ENCODE measurements at places on chromosomes 2 and 18.
A peak's percentile ranks its signal among the peaks of the same experiment; 100 is the strongest.

GRCh38 chr2:207188626-207189419 lies 23.1 kb upstream of the KLF7 start:
- no peak for DNase-seq

DNA sequence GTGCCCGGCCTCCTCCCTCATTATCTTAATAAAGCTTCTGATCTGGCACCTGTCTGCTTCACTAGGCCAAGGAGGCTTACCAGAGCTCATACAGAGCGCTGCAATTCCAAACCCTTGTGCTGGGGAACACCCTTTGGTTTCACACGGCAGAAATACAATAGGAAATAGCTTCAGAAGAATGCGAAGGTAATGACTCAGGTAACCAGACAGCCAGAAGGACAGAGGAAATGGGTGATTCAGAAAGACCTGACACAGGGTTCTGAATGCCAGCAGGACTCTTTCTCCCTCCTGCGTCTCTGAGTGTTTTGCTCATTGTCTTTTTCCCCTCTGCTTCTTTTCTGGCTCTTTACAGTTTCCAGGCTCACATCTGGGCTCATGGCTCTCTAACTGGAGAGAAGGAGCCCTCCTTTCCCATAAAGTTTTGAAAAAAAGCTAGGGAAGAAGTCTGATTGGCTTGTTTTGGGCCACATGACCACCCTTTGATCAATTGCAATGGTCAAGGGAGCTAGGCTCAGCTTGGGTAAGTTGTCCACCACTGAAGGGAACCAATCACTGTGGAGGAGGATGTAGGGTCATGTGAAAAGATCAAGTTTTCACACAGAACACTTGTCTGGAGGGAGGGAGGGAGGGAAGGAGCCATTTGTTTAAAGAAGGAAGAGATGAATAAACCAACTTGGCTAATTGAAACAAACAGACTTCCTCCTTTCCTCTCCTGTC lies 90.5 kb upstream of the UPP2 start:
- DNase-seq = no peak

- no peak for DNase-seq
Measured at GRCh38 chr2:172845028-172845630, 109.5 kb downstream of the RAPGEF4 start.

DNA sequence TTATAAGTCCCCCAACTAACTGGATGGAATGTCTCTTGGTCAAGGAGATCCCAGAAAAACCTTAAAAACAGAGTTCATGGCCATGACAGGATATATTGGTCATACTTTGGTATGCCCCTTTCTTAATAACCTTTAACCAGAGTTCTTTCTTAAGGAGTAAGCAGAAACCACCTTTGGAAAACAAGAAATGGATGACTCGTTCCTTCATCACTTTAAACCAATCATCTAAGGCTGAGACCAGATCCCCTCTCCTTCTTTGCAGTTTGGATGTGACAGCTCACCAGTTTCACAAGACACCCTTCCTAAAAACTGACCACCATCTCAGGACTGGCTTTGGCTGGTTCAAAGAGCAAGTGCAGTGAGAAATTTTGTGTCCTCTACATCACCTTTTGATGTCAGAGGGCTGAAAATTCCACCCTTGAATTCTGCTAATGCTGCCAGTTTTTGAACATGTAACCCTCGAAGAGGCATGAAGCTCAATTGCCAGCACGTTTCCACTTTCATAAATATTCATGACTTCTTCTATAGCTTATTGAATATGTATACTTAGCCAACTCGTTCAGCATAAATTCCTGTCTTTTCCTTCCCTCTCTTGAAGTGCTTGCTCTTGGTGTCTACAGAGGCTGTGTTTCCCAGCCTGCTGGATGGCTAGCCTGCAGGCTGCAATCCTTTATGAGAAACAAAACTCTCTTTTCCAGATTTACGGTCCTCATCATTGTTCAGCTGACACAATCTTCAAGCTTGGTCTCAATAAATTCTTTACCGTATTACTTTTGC lies 1323.5 kb upstream of the TMEFF2 start:
- DNase-seq = no peak

DNA sequence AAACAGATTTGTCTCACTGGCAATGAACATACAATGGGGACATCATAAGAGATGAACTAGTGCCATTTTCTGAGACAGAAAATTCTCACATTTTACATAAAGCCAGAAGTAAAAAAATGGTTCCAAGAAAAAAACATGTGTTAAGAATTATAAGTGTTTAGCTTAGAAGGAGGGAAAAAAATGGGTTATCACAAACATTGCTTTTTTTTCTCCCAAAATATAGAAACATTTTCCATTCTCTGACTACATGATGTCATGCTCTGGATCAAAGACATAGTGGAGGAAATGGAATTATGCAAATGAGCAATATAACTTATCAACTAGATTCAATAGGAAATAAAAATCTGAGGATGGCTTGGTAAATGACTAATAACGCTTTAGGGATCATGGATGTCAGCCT lies 49.8 kb downstream of the SPATS2L start:
- DNase-seq = no peak

- no peak for DNase-seq
Measured at GRCh38 chr2:29063646-29064345, 10.5 kb downstream of the PCARE start.

DNA sequence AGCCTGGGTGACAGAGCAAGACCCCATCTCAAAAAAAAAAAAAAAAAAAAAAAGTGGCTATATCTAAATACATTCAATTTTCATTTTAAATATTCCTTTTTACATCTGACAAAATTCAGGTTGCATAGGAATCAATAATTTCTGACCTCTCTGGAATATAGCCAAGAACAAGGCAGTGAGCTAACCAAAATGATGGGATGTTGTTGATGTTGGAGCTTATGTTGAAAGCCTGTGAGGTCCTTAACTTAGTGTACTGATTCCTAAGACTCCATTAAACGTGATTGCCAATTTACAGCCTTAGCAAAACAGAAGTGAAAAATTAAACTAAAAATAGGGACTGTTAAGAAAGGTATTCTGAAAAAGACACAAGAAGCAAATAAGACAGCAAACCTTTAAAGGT lies 109.6 kb downstream of the MEP1B start:
- DNase-seq = no peak

DNA sequence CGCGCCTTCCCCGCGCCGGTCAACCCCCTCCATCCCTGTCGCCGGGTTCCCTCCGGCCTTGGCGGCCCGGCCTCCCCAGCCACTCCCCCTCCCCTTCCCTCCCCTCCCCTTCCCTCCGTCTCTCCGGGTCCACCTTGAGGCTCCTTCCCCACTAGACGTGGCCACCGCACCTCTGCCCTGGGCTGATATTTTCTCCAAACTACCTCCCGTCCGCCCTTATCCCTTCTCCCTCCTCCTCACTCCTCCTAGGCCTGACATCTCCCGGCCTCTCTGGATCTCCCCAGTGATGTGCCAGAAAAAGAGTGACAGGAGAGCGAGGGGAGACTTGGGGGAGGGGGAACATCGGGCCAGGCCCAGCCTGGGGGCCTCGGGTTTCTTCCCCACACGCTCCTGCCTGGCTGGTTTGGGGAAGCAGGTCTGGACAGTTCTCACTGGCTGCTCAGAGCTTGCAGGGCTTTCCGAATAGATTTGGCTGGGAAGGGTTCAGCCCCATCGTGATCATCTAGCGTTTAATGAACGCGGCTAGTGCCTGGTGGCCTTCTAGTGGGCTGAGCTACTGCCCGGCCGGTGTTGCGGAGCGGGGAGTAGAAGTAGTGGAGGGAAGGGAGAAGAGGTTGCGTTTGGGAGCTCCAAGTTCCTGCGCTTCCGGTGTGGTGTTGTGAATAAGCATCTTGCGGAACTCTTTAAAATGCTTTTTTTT lies 641 bp downstream of the MAPRE3 start:
- no peak for DNase-seq

- no peak for DNase-seq
Measured at GRCh38 chr2:217975626-217976025, 27.2 kb downstream of the TNS1 start.

DNA sequence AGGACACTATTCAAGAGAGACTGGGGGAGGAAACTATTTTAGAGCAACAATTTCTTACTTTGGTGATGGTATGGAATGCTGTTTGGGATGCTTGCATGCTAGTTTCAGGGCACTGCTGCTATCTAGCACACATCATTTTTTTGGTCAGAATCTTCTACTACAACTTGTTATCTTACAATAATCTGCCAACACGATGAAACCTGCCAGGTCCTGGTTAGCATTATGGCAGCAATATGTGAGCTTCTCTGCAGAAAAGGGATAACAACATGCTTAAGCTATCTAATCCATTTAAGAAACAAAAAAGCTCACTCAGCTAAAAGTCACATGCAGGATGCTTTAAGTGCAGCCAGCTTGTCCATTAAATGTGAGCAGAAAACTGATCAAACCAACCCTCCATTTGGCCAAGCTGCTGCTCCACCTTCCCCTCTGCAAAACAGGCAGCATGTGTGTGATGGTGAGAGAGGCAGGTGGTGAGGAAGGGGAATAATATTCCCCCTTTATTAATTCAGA lies 30.1 kb downstream of the GAREM2 start:
- no peak for DNase-seq

DNA sequence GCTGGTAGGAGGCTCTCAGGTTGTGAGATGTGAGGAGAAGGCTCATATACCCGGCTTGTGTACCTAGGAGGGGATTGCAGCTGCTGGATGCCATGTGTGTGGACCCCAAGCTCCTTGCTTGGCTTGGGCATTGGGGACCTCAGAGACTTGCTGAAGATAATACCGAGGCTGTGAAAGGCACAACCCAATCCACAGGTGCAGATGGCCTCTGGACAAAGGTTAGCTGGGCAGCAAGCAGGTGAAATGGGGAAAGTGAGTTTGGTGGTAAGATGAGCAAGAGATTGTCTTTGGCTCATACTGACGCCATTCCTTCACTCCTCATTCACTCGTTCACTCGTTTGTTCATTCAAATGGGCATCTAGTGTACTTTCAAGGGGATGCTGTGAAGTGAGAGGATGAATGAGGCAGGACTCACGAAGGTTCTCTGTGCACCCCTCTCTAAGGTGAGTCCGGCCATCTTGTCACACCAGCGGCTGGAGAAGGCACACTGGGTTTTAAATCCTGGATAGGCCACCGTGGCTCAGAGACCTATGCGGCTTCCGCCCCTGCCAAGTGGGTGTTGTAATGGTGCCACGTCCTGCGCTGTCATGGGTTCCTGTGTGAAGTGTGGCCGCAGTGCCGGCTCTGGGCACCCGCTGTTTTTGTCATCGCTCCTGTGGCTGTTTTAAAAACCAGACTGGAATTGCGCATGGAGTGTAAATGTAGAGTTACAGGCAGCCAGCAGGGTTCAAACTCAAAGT lies 13.7 kb downstream of the FBLN7 start:
- DNase-seq = no peak

GRCh38 chr2:85250045-85250444 lies 77.7 kb downstream of the TGOLN2 start:
- DNase-seq = no peak

- no peak for DNase-seq
Measured at GRCh38 chr2:234289834-234290590, 206.9 kb downstream of the ARL4C start.

- no peak for DNase-seq
Measured at GRCh38 chr2:68342470-68342869, 22.6 kb upstream of the PLEK start.

- no peak for DNase-seq
Measured at GRCh38 chr2:239355724-239356123, 45.1 kb downstream of the HDAC4 start.

- no peak for DNase-seq
Measured at GRCh38 chr2:3007135-3007534, 370.5 kb downstream of the EIPR1 start.

DNA sequence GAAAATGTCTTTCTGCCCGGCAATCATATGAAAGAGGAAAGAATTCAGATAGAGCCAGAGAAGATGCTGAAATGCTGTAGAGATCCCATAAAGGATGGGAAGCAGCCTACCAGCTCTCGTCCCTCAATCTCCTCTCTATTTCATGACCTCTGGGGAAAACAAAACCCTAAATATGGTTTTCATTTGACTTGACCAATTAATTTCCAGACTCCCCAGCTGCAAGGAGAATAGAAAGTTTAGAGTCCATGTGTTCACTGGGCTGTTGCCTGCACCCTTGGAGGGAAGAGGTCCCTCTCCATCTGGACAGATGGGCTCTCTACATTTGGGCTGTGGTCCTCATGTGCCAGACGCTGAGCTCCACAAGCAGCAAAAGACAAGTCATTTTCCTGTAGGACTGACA lies 40.6 kb downstream of the CAPN13 start:
- no peak for DNase-seq

DNA sequence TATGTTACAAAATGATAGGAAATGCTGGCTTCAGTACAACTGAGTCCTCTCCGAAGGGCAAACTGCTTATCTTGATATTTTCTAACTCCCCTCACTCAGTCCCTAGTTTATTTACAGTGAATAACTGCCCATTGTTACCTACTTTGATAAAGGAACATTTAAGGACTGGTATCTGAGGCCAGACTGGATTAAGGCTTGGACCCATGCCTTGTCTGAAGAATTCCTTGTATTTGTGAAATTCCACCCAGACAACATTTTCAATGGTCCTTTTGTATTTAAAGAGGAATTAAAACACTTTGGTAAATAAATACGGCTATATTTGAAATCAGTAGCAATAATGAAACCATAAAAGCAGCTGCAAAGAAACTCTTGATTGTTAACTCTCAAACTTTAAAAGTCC lies 58.3 kb downstream of the PELI1 start:
- no peak for DNase-seq

GRCh38 chr2:157257312-157258252 lies at the start of gene GALNT5:
Gene GALNT5, plus strand, starts transcription at chr2:157257705. Its CDS starts 378 bp downstream, at chr2:157258083.
- no peak for DNase-seq

DNA sequence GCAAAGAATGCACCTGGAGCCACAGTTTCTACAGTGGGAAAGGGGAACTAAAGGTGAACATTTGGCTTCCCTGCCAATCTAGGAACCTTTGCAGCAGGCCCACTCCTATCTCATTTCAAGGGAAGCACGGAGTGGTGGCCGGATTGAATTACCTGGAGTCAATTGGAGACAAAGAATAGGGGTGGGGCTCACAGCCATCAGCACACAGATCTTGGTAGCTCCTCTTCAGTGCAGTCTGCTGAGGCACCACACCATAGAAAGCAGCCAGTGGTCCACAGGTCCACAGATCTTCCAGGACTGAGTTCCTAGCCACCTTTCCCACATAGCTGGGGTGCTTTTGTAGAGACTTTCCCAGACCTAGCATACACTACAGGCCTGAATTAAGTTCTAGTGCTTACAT lies 43.5 kb upstream of the NXPH2 start:
- no peak for DNase-seq

DNA sequence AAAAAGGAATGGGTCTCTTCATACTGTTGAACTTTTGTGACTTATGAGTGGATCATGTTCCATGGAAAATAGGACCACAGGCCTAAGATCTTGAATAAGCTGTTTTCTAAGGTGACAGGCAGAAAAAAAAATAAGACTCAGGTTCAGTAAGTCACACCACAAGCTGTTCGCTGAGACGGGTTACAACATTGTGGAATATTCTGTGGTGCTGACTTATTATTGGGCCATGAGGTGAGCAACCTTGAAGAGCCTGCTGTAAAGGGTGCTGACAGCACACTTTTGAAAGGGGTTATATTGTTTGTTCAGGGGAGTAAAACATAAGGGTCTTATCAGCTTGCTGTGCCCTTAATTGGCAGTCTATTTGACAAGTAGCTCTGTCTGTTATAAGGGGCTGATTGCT lies 439.8 kb upstream of the SLC14A2 start:
- no peak for DNase-seq

- peak; percentile 81 for DNase-seq
Measured at GRCh38 chr18:45690975-45691815, 32.8 kb upstream of the SLC14A1 start.

GRCh38 chr2:189024901-189025618 lies 50.9 kb downstream of the COL3A1 start:
- DNase-seq = no peak

- peak; percentile 70 for DNase-seq
Measured at GRCh38 chr2:98464772-98465310, 20.2 kb downstream of the INPP4A start.
